ENCODE measurements at places on chromosomes 3 and 15.

GRCh38 chr15:78301828-78302227 lies 2.4 kb upstream of the SKIC8 start:
- peak; percentile 61 for DNase-seq

DNA sequence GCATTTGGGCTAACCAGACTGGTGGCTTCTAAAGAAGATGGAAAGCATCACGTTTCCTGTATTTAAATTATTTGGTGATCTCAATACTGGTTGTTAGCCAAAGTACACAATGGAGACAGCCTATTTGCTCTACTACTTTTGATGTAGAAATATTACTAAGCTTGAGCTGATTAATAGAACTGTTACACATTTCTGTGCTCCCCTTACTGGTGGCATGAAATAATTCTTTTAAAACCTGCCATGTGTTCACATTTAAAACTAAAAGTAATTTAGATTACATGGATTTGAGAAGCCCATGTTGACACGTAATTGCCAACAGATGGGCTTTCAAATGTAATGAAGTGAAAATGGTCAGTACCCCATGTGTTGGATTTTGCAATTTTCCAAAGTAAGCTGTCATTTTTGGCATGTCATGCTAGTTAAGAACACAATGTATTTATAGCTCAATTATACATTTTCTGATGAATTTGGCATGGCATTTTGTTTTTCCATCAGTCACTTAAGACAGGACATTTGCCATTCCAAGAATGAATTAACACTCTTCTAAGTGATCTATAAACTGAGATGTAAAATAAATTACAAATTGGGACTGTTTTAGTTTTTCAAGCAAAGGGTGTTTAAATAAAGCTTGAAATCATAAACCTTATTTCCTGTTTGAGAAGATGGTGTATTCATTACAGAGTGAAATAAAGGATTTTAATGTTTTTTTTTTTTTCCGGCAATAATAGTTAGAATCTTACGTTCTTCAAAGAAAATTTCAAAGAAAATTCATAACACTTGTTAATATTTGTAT lies 10.8 kb upstream of the RARRES1 start:
- peak; percentile 78 for DNase-seq

GRCh38 chr3:177973241-177973840 lies 562.9 kb upstream of the KCNMB2 start:
- peak; percentile 26 for DNase-seq

- DNase-seq = no peak
Measured at GRCh38 chr3:11924518-11924917, 77.8 kb upstream of the TAMM41 start.

DNA sequence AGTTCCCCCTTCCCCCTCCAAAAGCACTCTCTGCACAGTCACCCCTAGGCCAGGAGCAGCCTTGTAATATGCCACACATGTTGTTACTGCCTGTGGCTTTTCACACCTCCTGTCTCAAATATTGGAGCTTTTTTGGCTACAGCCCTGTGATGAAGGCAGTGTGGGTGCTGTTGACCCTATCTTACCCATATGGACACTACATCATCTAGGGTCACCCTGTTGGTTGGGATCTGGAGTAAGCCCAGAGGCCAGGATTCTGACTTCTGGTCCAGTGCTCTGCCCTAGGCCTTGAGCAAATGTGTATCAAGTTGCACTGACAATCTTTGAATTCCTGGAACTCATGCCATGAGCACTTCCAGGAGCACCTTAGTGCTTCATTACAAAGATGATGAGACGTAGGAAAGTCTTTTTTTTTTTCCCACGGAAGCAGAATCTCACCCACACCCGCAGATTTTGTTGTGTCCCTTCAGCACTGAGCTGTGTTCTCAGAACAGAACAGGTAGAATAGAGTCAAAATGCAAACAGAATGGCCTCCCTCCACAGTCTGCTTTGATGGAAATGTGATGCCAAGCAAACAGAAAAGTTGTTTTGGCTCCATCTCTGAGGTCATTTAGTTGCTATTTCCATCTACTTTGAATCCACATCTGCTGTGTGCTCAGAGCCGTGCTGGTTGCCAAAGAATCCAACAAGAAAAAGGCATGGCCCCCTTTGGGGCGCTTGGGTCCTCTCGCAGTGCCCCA lies 49.6 kb downstream of the SMAD3 start:
- DNase-seq = no peak

DNA sequence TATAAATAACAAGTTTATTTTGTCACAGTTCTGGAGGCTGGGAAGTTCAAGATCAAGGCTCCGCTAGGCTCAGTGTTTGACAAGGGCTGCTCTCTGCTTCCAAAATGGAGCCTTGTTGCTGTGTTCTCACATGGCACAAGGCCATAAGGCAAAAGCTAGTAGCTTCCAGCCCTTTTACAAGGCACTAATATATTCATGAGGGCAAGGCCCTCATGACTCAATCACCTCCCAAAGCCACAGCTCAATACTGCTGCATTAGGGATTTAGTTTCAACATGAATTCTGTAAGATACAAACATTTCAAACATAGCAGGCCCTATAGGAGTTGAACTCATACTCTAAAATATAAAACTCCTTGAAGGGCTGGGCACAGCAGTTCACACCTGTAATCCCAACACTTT lies 30.2 kb downstream of the ZBTB11 start:
- DNase-seq = peak; percentile 22

DNA sequence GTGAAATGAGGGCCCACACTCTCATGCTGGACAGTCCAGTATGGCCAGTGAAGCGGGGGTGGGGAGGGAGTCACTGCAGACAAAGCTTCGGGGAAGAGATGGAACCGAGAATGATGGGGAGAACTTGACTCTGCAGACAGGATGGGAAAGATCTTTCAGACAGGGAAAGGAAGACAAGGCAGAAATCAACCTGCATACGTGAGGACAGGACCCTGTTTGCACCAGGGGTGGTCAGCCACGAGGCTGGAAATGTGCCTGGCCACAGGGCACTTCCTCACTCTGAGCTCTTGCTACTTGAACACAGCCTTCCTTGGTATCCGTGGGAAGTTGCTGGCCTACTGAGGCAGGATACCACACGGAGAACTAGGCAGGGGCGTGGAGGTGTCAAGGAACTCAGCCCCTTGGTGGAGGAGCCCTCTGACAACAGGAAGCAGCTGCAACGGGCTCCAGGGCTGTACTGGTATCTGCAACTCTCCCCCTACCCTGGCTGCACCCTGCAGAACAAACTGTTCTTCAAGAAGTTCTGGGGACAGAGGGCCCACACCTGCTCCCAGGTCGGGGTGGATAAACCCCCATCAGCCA lies 9.3 kb upstream of the SRP14 start:
- no peak for DNase-seq

DNA sequence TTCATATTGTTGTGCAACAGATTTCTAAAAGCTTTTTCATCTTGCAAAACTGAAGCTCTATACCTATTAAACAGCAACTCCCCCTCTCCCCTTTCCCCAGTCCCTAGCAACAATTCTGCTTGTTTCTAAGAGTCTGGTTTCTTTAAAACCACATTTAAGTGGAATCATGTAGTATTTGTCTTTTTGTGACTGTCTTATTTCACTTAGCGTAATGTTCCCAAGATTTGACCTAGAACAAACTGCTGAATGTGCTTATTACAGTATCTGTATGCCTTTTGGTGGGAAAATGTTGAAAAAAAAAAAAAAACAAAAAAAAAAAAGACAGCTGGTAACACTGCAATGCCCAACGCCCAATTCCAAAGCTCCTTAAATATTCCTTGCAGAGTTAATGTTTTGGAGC lies 19.5 kb upstream of the SPESP1 start:
- DNase-seq = no peak

DNA sequence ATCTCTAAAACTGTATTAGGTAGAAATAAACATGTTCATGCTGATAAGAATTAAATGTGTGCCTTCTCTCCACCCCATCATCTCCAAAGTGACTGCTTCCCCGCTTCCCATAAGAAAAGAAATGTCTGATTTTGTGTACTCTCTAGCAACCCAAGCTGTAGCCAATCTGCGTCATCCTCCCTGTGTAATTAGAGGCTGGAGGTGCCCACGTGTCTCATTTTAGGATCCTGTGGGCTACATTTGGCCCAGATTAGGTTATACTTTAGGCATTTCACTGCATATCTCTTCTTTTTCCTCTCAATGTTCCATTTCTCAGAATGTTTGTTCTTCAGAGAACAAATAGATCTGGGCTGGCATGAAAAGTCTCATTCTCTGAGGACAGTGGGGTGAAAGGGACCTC lies 19.3 kb upstream of the ZNF148 start:
- no peak for DNase-seq

- DNase-seq = no peak
Measured at GRCh38 chr15:29124581-29125381, 144.8 kb downstream of the NSMCE3 start.

DNA sequence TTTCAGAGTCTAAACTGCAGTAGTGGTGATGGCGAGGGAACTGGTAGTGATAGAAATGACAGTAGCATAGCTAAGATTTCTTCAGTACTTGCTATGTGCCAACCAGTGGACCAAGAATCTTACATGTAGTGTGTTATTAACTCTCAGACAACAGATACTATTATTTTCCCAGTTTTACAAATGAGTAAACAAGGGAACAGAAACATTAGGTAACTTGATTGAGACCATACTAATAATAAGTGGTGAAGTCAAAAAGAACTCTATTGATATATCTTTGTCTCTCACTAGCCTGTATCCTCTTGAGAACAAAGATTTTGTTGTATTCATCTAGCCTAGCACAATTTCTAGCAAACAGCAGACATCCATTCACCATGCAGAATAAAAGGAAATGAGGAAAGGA lies 250.1 kb downstream of the ZBTB20 start:
- DNase-seq = no peak

DNA sequence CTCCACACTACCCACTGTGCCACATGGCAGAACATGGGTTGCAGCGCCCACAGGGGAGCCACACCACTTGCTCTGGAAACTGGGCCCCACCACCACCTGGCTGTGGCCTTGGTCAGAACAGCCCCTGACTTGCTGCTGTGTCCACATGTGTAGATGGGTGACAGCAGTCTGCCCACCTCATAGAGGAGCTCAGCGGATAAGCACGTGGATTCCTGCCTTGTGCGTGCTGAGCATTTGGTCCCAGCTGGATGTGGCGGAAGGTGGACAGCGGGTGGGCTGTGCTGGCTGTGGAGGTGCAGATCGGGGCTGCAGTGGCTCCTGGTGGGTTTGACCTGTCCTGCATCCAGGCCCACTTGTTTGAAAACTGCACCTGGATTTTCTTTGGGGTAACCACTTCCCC lies 6.0 kb upstream of the PLXNA1 start:
- DNase-seq = no peak

- peak; percentile 63 for DNase-seq
Measured at GRCh38 chr15:85477730-85478129, 97.3 kb downstream of the AKAP13 start.

- no peak for DNase-seq
Measured at GRCh38 chr3:149474250-149474817, at the start of gene TM4SF4. TM4SF4 (plus strand) TSS chr3:149474697; CDS start chr3:149474878, 181 bp downstream.

DNA sequence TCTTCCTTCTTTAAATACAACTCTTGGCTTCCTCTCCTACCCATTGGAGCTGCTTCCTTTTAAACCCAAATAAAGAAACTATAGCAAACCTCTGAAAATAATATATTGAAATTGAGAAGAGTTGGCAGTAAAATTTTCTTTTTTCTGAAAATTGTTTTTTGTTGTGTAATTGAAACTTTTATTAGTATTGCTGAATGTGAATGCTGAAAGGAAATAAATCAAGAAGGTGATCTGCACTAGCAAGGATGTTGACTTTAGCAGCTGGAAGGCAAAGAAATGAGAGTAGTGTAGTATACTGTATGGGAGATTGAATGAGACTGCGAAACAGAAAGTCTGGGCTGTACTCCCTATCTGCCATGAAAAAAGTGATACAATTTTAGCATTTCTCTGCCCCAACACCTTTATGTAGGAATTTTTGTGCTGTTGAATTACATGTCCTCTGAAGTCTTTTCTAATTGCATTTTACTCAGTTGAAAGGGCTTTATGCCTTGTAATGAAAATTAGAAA lies 166.3 kb downstream of the DOCK3 start:
- DNase-seq = no peak

DNA sequence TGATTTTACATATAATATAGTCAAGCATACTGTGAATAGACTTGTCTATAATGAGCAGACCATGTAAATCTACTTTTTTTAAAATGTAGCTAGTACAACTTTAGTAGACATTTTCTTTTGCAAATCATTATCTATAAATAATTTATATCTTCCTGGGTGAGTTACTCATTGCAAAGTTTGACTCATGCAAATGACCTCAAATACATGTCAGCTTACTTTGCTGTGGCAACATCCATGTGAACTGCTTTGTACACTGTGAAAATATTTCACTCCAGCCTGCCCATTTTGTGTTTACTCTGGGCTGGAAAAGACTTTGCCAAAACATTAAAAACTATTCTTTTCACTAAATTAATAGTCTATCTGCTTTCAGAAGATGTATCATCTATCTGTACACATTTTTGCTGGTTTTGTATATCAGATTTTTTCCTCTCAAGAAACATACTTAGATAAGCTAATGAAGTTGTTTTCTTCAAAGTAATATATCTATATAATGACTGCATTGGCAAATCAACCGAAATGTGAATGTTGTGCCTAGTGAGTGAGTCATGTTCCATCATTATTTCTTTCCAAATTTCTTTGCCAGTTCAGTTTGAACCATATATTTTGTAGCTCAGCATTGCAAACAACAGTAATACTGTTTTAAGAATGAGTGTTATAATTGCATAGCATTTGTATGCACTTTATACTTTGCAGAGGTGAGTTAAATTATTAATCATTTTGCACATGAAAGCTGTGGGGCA lies 26.5 kb downstream of the IGSF10 start:
- peak; percentile 94 for DNase-seq

DNA sequence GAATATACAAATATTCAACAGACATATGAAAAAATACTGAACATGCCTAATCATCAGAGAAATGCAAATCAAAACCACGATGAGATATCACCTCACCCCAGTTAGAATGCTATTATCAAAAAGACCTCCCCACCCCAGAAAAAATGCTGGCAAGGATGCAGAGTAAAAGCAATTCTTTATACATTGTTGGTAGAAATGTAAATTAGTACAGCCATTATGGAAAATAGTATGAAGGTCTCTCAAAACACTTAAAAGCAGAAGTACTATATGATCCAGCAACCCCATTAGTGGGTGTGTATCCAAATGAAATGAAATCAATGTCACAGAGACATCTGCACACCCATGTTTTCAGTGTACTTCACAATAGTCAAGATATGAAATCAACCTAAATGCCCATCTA lies 308.7 kb downstream of the CHST2 start:
- no peak for DNase-seq

DNA sequence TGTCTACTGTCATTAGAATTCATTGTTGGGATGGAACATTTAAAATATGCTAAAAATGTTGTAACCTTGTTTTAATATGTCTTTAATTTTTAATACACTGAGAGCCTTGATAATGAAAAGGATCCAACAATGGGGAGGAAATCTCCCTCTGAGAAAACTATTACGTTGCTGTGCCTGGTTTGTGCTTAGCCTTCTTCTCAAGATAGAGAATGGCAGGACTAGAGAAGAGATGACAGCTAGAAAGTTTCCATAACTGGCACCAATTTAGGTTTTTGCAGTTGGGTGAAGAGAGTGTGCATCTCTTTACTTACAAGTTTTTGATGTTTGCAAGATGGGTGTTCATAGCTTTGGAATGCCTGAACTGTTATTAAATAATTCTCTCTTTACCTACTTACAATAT lies 42.6 kb upstream of the NANOGP8 start:
- DNase-seq = no peak
